Activated T-cell treated with anti-CD3 and anti-CD28 coated beads for 48 hours (primary cell): ENCODE measurements at places on chromosomes 6 and 20.

GRCh38 chr20:63688228-63689045, 8.0 kb upstream of the TNFRSF6B start:
- no peak for DNase-seq

DNA sequence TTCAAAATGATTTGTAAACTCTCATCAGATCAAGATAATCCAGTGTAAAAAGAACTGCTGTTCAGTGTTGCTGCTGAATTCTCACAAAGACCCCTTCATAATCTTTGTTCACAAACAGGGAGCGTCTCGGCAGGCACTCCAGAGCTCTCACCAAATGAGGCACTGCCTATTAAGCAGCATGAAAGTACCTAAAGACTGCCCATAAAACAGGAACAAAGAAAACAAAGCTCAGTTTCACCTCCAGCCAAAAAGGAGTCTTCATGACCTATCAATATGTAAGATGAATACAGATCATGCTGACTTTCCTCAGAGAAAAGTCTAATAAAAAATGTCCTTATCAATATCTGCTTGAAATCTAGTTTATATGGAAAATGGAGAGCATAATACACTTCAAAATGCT, 41.8 kb downstream of the GPR63 start:
- DNase-seq, result no peak

- DNase-seq, result no peak
Observed at GRCh38 chr6:135170849-135171248, 10.3 kb upstream of the MYB start.

DNA sequence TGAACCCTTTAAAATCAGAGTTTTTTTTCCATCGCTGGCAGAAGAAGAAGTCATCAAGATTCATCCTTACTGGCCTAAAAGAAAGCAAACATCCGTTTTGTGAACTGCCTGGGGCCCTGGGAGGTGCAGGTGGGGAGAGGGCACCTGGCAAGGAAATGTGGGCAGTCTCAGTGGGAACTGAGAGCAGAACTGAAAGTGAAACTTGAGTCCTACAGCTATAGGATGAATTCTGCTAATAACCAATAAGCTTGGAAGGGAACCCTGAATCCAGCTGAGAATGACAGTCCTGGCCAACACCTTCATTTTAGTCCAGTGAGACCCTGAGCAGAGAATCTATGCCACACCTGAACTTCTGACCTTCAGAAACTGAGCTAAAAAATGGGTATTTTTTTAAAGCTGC, 130.1 kb upstream of the ASCC3 start:
- no peak for DNase-seq

GRCh38 chr20:50634191-50634590, 57.2 kb downstream of the RIPOR3 start:
- DNase-seq, result no peak

- DNase-seq, result no peak
Observed at GRCh38 chr6:101605874-101606273, 212.4 kb downstream of the GRIK2 start.

DNA sequence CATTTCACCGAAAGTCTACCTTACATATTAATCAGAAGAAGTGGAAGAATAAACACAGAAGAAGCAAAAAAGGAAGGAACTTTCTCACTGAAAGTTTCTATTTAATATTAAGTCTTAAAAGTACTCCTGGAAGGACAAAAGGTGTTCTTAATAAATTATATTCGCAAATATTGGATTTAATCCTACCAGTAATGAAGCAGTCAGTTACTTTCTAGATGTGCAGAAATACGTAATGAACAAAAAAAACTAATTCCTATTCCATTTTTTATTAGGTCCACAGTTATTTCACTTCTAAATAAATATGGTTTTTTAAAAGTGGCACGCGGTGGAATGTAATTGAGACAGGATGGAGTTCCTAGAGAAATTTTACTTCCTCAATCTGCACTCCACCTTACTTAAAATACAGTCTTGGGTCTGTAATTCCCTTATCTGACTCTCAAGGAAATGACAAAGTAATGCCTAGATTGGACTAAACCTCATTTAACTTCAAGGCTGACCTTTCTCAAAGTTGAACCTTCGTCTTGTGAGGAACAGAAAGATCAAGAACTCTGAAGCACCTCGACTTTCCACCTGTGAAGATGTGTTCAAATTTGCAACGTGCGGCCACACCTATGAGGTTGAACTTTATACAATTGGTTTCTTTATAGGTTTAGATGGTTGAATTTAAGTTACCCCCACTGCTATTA, 1.1 kb upstream of the TRAM2 start:
- DNase-seq, result no peak

- DNase-seq, result no peak
Observed at GRCh38 chr6:138087593-138088325, 19.5 kb downstream of the PERP start.

DNA sequence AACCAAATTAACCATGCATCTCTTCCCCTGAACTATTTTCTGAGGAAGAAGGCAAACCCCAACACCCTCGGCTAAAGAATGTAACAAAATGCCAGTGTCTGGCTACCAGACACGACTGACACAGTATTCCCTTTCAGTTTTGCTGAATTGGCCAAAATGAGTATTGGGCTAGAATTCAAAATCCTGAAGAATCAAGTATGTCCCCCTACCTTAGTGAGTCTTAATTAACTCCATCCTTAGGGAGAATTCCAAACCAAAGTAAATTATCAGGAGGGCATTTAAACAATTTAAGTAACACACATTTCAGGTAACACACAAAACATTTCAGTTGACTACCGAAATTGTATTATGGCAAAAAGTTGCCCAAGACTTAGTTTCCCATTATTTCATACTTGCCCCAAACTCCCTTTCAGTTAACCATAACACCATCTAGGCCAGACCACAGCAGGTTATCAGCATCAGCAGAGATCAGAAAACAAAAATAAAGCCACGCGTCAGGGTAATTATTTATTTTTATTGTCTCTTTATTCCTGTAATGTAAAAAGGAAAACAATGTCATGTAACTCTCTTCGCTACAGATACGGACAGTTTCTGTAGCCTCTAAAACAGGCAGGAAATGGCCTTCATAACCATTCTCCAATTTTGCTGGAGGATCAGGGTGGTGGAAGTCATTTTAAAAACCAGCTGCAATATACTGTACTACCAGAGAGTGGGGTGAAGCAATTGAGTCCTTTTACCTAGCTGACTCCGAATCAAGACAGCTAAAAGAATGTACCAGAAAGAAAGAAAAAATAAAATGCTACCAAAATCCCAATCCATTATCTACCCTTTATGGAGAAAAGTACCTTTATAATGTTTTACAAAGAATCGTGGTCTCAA, 1.9 kb downstream of the SNX5 start:
- no peak for DNase-seq

DNA sequence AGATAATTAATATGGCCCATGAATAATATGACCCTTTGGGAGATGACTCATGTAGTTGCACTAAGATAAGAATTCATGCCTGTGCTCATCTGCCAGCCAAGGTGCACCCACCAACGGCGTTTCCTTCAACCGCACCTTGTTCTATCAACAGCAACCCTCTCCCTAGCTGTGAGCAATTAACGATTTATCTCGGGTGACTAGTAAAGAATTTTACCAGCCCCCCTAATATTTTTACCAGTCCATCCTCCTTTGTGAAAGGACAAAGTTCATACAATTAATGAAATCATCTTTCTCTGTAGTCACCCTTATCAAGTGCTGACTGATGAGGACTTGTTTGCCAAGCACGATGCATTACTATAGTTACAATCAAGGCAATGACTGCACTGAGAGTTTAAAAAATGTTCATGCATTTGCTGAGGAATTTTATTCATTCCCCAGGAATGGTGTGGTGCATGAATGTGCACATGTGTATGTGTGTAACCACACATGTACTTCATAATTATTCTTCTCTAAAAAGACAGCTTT, 118.7 kb downstream of the SMOC2 start:
- DNase-seq, result no peak

GRCh38 chr20:35511814-35512420, 17.5 kb downstream of the C20orf173 start:
- DNase-seq, result no peak

DNA sequence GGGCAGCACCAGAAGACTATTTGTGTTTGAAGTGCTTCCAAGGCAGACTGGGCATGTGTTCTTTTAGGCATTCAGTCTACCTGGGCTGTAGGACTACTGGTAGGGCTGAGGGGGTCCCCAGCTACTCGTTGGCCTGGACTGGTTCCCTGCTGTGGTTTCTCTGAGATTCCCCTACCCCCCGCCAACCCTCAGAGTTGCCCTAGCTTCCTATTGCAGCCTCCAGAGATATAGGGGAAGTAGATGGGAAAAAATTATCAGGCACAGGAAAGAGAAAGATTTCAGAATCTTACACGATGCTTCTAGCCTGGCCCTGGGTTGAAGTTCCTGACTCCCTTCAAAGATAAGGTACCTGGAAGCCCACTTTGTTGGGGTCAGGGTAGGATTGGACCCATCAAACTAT, 22.5 kb downstream of the BRPF3 start:
- no peak for DNase-seq

DNA sequence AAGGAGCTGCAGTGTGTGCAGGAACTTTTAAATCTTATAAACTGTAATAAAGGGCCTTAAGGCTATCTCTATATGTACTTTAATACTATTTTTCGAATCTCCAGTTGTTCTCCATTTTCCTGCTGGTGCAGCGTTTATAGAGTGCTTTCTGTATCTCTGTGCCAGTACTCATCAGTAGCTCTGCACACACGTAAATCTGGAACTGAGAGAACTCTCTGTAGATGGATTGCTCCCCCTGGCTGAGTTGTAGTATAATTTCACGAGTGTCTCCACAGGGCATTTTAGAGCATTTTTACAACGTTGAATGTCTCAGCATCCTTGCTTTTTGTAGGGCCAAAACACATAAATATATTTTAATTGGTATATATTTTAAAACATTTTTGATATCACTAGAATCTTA, 256.5 kb downstream of the TRDN start:
- DNase-seq, result no peak

DNA sequence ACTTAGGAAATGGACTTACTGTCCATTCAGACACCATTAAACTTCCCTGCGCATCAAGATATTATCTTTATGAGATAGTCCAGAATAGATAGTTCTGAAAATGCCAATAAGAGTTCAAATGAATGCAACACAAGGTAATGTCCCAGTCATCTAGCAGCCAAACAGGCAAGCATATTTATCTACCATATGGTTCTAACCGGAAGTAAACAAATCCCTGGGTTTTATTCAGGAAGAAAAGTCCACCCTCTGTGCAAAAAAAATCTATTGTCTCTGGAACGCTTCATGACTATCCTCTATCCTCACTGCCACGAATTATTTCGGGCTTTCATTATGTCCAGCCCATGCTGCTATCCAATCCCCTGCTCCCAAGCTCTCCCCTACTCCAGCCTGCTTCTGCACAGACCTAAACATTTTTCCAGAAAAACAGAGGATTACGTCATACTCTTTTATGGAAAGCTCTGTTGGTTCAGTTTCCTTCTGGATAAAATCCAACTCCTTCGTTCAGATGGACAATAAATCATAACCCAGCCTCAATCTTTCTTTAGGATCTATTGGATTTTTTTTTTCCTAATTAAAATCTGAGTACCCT, 11.4 kb downstream of the PPIL6 start:
- no peak for DNase-seq

- DNase-seq, result peak; percentile 26
Observed at GRCh38 chr6:4647414-4648365, 128.5 kb upstream of the CDYL start.

DNA sequence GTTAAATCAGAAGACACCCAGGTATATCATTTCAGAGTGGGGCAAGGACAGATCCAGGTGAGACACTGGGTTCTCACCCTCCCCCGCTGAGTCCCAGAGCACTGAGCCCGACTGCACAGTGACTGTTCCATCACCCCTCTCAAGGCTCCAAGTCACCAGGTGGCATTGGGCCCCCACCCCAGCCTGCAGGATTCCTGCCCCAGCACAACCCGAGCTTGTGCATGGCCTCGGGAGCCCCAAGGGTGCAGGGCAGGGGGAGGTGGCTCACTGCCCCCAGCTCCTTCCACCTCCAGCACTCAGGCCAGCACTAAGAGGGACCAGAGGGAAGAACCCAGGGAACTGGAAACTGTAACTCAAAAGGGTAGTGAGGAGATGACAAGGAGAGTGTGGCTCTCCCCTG, 39.3 kb upstream of the CST5 start:
- DNase-seq, result no peak
